Ovary (tissue), 10 donors: ENCODE measurements at places on chromosomes 1 and 21.
A peak's percentile ranks its signal among the peaks of the same experiment; 100 is the strongest.

GRCh38 chr1:221778535-221779142 lies 36.8 kb upstream of the DUSP10 start:
- no peak for DNase-seq

- no peak for DNase-seq
Measured at GRCh38 chr1:170872663-170873062, 62.7 kb upstream of the MROH9 start.

GRCh38 chr21:37566790-37567615 lies 200.4 kb downstream of the DYRK1A start:
- no peak for DNase-seq

GRCh38 chr1:80418134-80418533 lies 1382.6 kb upstream of the ADGRL2 start:
- no peak for DNase-seq

GRCh38 chr1:36542024-36542961 lies 59.6 kb upstream of the CSF3R start:
- DNase-seq, result no peak

DNA sequence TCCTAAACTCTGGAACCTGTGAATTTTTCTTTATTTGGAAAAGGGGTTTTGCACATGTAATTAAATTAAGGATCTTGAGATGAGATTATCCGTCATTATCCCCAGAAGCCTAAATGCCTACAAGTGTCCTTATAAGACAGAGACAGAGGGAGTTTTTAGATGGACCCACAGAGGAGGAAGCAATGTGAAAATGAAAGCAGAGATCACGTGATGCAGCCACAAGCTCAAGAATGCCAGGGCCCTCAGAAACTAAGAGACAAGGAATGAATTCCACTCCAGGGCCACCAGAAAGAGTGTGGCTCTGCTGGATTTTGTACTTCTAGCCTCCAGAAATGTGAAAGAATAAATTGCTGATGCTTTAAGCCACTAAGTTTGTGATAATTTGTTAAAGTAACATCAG lies 183.6 kb upstream of the UBE2U start:
- DNase-seq, result no peak

DNA sequence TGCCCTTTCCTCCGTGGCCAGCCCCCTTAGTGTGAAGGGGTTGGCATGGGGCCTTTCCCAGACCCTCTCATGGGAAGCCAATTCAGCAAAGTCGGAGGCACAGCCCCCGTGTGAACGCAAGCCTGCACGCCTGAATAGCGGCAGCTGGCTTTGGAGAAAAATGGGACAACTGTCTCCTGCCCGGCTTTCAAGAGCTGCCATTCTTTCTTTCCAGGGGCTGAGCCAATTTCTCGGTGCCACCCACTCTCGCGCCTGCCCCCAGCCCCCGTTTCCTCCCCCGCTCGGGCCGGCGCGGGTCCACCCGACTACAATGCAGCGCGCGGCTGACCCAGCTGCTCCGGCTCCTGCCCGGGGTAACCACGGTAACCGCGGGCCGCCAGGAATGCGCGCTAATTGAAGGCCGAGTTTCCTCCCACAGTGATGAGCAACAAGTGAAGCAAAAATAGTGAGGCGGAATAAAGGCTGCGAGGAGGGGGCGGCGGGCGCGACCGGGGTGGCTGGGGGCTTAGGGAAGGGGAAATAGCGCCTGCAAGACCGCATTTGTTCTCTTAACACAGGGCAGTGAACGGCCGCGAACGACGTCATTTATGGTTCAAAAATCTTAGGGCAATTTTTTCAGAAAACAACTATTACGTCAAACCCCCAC lies 27.8 kb downstream of the ILDR2 start:
- peak; percentile 60 for DNase-seq

DNA sequence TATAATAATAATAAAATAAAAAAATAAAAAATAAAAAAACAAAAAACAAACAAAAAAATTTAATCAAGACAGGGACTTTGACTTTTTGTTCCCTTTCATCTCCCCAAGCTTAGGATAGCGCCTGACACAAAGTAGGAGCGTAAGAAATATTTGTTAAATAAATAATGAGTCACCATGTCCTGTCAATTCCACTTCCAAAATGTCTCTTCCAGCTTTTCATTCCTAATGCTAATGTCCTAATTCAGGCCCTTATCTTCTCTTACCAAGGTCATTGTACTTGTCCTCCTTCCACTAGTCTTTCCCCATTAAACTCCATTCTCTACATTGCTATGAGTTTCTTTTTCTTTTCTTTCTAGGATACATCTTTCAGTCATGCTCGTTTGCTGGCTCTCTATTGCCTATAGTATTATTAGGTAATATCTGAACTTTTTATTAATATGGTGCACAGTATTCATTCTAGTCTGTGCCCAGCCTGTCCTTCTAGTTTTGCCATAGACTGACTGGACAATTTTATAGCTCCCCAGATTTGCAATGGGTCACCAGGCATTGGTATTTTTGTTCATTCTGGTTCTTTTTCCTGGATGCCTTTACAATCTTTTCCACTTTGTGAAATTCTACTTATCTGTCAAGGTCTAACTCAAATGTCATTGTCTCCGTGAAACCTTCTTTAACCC lies 11.4 kb downstream of the NEXN start:
- no peak for DNase-seq

DNA sequence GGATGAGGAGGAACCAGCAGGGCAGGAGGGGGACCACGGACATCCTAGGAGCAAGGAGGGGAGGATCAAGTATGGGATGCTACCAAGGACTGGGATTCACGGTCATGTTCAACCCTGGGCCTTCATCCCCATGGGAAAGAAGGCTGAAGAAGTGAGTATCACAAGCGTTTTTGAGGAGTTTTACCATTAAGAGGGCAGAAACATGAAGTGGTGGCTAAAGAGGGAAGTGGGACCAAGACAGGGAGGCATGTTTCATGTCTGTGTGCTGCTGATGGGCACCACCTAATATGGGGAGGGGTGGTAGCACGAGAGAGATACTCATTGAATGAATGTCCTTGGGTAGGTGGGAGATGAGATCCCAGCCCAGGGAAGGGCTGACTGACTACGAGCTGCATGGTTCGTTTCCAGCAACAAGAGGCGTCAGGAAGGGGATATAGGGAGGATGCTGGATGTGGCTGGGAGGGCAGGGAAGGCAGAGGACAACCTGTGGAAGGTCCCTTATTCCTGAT lies 11.3 kb upstream of the LSS start:
- DNase-seq, result no peak

GRCh38 chr21:42840411-42841155 lies 38.8 kb downstream of the WDR4 start:
- DNase-seq, result no peak

DNA sequence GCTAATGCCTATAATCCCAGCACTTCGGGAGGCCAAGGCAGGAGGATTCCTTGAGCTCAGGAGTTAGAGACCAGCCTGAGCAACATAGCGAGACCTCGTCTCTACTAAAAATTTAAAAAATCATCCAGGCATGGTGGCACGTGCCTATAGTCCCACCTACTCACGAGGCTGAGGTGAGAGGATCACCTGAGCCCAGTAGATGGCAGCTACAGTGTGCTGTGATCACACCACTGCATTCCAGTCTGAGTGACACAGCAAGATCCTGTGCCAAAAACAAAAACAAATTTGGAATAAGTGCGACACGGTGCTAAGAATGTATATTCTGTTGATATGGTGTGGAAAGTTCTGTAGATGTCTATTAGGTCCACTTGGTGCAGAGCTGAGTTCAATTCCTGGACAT lies 15.1 kb downstream of the USP33 start:
- no peak for DNase-seq

- DNase-seq, result peak; percentile 67
Measured at GRCh38 chr1:9687120-9687873, 35.8 kb downstream of the PIK3CD start.

DNA sequence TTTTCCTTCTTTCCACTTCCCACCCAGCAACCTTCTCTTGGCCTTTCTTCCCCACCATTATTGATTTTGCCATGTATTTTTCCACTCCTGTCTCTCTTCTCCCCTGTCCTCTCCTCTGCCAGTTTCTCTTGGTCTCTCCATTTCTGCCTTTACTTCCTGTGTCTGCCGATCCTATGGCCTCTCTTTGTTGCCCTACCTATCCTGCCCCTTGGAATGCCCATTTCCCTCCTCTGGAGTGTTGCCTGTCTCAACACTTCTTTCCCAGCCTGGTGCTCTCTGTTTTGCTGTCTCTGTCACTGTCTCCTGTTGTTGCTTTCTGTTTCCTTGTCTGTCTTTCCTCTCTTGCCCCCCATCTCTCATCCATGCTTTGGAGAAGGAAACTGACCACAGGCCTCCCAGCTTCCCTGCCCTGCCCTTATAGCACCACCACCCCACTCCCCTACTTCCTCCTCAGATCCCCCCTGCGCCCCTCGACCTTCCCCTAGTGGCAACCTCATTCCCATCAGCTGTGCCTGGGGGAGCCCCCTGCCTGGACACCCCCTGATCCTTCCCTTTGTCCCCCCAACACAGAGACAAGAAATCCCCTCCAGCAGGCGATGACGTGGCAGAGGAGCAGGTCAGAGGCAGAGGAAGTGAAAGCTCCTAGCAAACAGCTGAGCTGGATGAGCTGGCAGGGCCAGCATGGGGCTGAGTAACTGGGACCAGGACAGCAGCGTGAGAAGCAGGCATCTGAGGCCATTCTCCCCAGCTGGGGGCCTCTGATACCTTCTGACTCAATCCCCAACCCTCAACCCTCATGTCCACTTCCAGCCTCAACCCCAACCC lies 6.6 kb upstream of the ETV3L start:
- no peak for DNase-seq

DNA sequence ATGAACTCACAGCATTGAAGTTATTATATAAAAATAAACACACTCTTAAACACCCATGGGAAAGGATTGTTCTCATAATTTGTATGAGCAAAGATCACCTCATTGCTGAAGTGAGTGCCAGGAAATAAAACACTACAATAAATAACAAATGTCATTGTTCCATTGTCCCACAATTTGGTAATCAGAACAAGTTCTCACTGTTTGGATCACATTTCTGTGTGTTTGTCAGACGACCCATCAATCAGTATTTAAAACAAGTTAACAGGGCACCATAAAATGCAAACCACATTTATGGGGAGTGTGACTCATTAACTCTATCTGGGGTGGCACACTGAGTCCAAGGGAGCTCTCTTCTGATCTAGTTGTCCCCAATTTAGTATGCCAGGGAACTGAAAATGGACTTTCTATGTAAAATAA lies 124.5 kb downstream of the PTPRC start:
- DNase-seq, result no peak

DNA sequence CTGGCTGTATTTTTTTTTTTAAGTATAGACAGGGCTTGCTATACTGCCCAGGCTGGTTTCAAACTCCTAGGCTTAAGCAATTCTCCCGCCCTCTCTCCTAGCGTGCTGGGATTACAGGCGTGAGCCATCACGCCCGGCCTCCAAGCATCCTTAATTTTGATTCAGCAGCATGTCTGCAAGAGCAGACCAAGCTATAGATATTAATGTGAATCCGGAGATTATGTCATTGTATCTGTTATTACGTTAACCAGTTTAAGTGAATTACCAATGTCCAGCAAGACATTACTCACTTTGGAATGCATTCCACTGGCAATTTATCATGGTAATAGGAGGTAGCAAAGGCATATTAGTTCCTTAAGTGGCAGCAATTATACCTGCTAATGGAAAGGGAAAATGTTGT lies 179.7 kb downstream of the CHRM3 start:
- no peak for DNase-seq

DNA sequence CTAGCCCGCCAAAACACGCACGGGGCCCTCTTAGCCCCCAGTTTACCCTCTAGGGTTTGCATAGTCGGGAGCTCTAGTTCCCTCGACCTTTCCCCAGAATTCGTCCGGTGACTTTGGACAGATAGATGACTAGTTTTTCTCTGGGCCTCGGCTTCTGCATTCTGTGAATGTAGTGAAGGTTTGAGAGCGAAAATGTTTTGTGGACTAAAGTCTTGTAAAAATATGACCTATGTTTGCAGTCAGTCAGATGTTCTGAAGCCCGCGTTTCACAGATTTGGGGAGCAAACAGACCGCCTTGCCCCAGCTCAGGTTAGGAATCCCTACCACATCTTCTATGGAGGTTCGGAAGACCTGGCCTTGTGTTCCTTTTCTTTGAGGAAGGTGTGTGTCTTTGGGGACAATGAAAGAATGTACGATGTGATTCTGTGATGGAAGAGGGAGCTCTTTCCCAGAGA lies 401 bp downstream of the UQCRH start:
- no peak for DNase-seq

DNA sequence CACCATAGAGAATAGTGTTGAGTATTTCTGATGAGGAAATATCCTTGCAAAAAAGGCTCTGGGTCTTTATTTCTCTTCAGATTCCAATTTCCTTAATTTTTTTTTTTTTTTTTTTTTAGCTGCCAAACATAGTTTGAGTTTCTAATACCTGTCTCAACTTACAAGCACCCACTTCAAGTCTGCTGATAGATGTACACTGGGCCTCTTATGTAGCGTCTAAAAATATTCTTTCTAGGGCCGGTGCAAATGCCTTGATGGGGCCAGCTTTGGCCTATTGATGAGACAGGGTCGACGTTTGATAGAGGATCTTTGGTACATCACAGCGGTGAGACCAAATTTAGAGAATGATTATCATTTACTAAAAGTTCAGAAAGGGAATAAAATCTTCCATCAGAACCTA lies 626.4 kb downstream of the LMO4 start:
- DNase-seq, result no peak

DNA sequence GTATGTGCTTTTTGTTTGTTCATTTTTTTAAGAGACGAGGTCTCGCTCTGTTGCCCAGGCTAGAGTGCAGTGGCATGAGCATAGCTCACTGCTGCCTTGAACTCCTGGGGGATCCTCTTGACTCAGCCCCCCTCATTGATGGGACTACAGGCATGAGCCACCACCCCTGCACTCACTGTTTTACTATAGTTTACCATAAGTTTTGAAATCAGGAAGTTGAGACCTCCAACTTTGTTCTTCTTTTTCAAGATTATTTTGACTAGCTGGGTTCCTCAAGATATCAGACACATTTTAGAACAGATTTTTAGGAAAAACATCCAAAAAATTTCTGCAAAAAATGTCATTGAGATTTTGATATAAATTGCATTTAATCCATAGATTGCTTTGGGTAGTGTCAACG lies 120.4 kb upstream of the FGGY start:
- no peak for DNase-seq
